Ovary (tissue), 10 donors: ENCODE measurements at places on chromosomes 4 and X.

- DNase-seq = no peak
These were observed 131.6 kb downstream of the PDS5A start for GRCh38 chr4:39846120-39846519.

DNA sequence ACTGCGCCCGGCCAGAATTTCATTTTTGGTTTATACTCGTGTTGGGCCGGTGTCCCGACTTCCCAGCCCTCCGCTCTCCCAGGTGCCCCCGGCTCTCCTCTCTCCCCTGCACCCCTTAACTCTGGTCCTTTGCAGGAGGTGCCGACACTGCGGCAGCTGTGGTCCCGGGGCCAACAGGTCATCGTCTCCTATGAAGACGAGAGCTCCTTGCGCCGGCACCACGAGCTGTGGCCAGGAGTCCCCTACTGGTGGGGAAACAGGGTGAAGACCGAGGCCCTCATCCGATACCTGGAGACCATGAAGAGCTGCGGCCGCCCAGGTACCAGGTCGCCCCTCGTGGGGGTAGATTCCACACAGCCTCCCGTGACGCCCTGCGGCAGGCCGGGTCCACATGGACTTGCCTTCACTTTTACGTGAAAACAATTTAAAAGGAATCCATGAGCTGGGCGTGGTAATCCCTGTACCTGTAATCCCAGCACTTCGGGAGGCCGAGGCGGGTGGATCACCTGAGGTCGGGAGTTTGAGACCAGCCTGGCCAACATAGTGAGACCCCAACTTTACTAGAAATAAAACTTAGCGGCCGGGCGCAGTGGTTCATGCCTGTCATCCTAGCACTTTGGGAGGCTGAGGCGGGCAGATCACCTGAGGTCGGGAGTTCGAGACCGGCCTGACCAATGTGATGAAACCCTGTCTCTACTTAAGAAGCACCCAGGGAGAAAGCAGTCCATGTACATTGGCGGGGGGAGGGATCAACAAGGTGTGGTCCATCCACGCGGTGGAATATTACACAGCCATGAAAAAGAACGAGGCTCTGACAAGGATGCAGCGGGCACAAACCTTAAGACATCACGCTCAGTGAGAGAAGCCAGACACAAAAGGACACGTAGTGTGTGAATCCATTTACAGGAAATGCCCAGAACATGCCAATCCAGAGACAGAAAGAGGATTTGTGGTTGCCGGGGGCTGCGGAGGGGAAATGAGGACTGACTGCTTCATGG lies 12.0 kb downstream of the PLCXD1 start:
- peak; percentile 29 for DNase-seq

GRCh38 chr4:169859366-169860216 lies 101.8 kb upstream of the HPF1 start:
- DNase-seq = no peak

DNA sequence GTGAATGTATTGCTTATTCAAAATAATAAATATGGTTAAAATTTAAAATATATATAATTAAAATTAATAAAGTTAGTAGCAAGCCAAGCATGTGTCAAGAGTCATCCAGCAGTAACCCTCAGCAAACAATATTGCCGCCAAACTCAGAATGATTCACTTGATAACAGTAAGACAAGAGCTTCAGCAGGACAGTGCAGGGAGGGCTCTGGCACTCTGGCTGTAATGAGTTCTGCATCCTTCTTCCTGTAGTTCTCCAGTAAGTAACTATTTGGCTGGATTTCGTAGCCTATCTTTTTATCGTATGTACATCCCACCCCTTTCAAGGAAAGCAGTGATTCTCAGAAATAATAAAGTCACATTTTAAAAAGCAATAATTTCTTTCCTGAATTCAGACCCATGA lies 17.6 kb downstream of the OTUD6A start:
- no peak for DNase-seq

- DNase-seq = no peak
These were observed 425.3 kb downstream of the SPRY1 start for GRCh38 chr4:123821861-123822260.

GRCh38 chrX:155694649-155695048 lies 81.9 kb upstream of the TMLHE start:
- DNase-seq = no peak

- DNase-seq = no peak
These were observed 175.3 kb downstream of the MAML3 start for GRCh38 chr4:139978692-139979091.

GRCh38 chr4:38663801-38664705 lies at the start of gene KLF3:
KLF3 (plus strand) TSS chr4:38664199; CDS start chr4:38680626, 16,427 bp downstream.
- peak; percentile 92 for DNase-seq

DNA sequence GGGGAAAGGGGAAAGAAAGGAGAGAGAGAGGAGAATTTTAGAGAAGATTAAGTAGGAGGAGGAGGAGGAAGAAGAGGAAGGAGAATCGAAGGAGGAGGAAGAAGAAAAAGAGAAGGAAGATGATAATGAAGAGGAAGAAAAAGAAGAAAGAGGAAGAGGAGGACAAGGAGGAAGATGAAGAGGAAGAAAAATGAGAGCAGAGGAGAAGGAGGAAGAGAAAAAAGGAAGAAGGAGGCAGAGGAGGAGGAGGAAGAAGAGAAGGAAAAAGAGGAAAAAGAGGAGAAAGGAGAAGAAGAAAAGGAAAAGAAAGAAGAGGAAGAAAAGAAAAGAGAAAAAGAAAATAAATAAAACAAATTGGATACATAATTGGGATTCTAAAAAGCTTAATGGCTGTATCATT lies 181.4 kb downstream of the ARHGAP6 start:
- no peak for DNase-seq

- DNase-seq = peak; percentile 48
These were observed 35.9 kb upstream of the CXCL8 start for GRCh38 chr4:73704314-73705055.

GRCh38 chrX:15873566-15873965 lies 19.0 kb upstream of the AP1S2 start:
- no peak for DNase-seq
